Glomerular endothelial cell (primary cell): ENCODE measurements at places on chromosomes 4 and X. TPM values are rescaled to one million over a fixed set of nuclear protein-coding genes. Genes with fewer than 3 reads are reported as not detected.

Gene SLITRK2
- total RNA-seq = 0.05 TPM in 1 of 2 replicates, not detected in the other

Gene TBC1D1
- 115 and 133 TPM in 2 replicates for total RNA-seq

Gene MOB1B
- total RNA-seq = 18.3 and 22.7 TPM in 2 replicates

Gene ASB9
- total RNA-seq = 10.6 and 17.0 TPM in 2 replicates

Gene IL15
- 3.4 and 4.2 TPM in 2 replicates for total RNA-seq

Gene AWAT2
- total RNA-seq = not detected in 2 replicates

Gene ODAPH
- total RNA-seq = 1.0 TPM in 1 of 2 replicates, not detected in the other

Gene AASDH
- 3.9 and 6.2 TPM in 2 replicates for total RNA-seq

Gene SCML2
- total RNA-seq = 0.58 and 1.5 TPM in 2 replicates

Gene KIT
- total RNA-seq = 54.5 and 129 TPM in 2 replicates

Gene TCEAL7
- total RNA-seq = 8.5 and 16.2 TPM in 2 replicates

Gene EXOC1L
- total RNA-seq = not detected in 2 replicates

Gene MCTS1
- 48.0 and 55.1 TPM in 2 replicates for total RNA-seq

Gene SPATA4
- total RNA-seq = not detected in 2 replicates

Gene MBNL3
- 2.1 and 2.6 TPM in 2 replicates for total RNA-seq

Gene RHOXF2B
- not detected in 2 replicates for total RNA-seq

Gene CTPS2
- total RNA-seq = 13.3 and 15.5 TPM in 2 replicates

Gene TMEM35A
- 4.7 and 8.1 TPM in 2 replicates for total RNA-seq

Gene ERVMER34-1
- total RNA-seq = 0.15 and 0.23 TPM in 2 replicates

Gene TRIM2
- total RNA-seq = 9.9 and 21.2 TPM in 2 replicates

Gene MSANTD1
- total RNA-seq = 0.34 and 0.64 TPM in 2 replicates

Gene OPRPN
- not detected in 2 replicates for total RNA-seq

Gene TCEAL5
- total RNA-seq = not detected in 2 replicates

Gene TMPRSS11A
- not detected in 2 replicates for total RNA-seq

Gene NLRP2B
- total RNA-seq = not detected in 2 replicates

Gene ZNF827
- 21.9 and 23.9 TPM in 2 replicates for total RNA-seq

Gene SMIM31
- not detected in 2 replicates for total RNA-seq

Gene LCORL
- 14.9 and 19.4 TPM in 2 replicates for total RNA-seq
